ENCODE measurements at places on chromosomes 5 and 9.

GRCh38 chr5:96968614-96969013 lies 32.7 kb downstream of the LNPEP start:
- DNase-seq: no peak

DNA sequence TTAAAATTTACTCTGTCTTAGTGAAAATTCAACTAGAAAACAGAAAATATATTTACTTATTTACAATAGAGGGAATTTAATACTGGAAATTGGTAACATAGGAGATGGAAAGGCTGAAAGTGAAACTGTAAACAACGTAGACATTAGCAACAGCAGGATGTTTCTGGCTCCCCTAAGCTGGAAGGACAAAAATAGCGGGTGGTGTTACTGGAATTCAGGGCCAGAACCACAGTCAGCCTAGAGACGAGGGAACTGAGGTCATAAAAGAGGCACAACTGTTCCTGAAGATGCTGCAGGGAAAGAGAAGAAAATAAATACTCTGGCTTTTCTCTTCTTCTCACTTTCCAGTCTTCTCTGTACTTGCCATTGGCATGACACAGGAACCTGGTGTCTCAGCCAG lies 80.4 kb upstream of the NIPBL start:
- no peak for DNase-seq

DNA sequence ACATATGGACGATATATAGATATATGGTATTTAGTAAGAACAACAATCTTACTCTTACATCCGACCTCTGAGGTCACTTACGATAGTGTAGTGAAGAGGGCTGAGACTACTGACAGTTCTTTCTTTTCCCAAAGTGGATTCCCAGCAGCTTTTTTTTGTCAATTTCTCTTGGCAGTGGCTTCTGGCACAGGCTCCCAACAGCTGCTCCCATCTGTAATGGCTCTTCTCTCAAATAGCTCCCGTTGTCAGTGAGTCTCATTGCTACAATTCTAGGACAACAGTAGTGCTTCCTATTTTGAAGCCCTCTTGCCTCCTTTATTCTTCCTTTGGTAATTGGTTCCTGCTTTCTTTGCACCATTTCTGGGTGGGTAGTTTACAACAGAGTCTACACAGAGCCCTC lies 68.4 kb downstream of the SLC25A46 start:
- DNase-seq: no peak

GRCh38 chr5:96459313-96460121 lies 26.5 kb upstream of the PCSK1 start:
- DNase-seq: peak; percentile 54

DNA sequence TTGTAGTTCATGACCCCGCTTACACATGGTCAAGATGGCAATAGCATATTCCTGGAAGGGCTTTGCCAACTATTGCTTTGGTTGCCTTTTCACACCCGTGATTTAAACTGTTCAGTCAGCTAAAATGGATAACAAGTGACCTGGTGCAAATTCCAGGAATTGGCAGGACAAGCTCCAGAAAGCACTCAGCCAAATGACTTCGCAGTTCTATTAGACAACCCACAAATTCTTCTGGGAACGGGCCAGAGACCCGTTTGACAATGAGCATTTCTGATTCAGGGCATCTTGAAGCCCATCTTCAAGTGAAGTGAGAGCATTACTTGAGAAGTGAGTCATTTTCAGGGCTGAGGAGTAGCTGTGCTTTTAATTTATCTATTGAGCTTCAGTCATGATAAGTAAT lies 165.0 kb downstream of the DROSHA start:
- no peak for DNase-seq

GRCh38 chr9:35605351-35606137 lies 482 bp downstream of the TESK1 start:
- DNase-seq: no peak

GRCh38 chr5:79990598-79991507 lies at the start of gene MTX3:
TSS of gene MTX3 (minus strand) at chr5:79991262. CDS start at chr5:79991238, 24 bp downstream.
- DNase-seq: peak; percentile 8

- DNase-seq: no peak
Observed at GRCh38 chr9:18256568-18256967, 217.4 kb upstream of the ADAMTSL1 start.

GRCh38 chr5:133297293-133297692 lies 245.5 kb downstream of the HSPA4 start:
- no peak for DNase-seq

GRCh38 chr5:153835891-153836515 lies 202.7 kb downstream of the FAM114A2 start:
- no peak for DNase-seq

DNA sequence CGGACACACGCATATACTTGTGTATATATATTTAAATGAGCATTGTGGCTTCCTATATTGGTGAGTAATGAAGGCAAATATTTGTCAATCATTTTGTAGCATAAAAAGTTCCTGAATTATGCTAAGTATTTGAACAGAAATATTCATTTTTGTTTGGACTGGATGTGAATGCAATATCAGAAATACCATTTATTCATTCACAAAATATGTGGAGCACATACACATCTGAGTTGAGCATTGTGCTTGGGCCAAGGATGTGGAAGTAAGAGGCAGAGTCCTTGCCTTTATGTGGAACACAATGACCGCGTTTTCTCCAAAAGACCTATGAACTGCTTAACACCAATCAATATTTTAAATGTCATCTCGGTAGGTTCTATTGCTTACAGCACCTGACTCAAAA lies 1086.5 kb downstream of the NR2F1-AS1 start:
- DNase-seq: no peak

GRCh38 chr5:604391-604831 lies 7.7 kb upstream of the CEP72 start:
- DNase-seq: no peak

DNA sequence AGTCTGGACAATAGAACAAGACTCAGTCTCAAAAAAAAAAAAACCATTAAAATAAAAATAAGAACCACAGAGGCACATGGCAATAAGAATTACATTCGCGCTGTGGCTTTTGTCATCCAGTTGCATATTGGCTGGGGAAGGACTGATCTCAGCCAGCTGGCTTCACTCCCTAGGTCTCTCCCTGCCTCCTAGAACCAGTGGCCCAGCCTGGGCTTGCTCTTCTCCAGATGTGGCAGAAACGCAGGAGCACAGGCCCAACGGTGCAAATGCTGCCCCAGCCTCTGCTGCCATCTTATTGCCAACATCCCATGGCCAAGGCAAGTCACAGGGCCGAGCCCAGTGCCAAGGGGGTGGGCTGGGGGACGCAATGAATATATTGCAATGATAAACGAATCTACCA lies 37.0 kb downstream of the NKX2-5 start:
- DNase-seq: no peak

- no peak for DNase-seq
Observed at GRCh38 chr5:148179234-148179824, 11.0 kb downstream of the SPINK14 start.

- DNase-seq: no peak
Observed at GRCh38 chr5:25763781-25764180, 1119.0 kb upstream of the CDH10 start.

GRCh38 chr5:133827830-133828229 lies 140.6 kb downstream of the C5orf15 start:
- no peak for DNase-seq

DNA sequence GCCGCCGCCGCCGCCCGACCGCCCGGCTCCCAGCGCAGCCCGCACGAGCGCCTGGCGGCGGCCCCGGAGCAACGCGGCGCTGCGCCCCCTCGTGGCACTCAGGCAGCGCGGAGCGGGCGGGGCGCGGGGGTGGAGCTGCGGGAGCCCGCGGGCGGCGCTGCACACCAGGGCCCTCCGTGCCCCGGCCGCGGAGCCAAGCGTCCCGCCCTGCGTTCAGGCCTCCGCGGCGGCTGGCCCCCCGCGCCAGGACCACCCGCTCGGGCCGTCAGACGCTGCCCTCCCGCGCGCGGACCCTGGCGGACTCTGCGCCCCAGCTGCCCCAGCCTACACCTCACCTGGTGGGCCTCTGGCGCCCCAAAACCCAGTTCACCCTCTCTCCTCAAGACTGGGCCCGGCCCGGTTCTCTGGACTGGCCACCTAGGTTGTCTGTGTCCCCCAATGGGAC lies at the start of gene RASGEF1C:
TSS of gene RASGEF1C (minus strand) at position 75 of the 445 bp plus-strand sequence. CDS start 71,159 bp downstream, outside the sequence.
- DNase-seq: no peak

DNA sequence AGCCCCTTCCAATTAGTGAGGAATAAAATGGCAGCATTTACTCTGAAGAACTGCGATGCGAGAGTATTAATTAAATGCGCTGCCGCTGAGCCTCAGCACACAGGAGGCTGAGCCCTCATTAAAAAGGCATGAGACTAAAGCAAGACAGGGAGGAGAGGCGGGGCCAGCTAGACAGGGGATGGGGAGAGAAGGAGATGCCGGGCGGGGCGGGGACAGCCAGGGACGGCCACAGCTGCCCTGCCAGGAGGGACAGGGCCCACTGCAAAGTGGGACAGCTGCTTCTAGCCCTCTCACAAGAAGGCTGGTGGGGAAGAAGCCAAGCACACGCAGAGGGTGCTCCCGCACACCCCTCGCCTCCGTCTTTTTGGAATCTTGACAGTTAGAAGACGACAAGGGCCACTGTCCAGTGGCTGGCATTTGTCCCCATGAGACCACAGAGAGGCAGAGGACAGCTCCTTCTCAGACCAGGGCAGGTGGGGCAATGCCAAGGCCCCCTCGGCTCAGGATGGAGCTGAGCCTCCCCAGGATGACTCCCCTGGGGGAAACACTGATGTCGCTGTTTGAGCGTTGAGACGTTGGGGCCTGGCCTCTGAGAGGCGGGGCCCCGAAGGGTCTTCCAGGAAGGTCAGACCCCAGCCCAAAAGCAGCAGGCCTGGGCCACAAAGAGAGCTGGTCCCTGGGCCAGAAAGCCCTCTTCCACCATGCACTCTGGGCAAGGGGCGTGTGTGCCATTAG lies 26.9 kb downstream of the ADAMTS2 start:
- DNase-seq: no peak

DNA sequence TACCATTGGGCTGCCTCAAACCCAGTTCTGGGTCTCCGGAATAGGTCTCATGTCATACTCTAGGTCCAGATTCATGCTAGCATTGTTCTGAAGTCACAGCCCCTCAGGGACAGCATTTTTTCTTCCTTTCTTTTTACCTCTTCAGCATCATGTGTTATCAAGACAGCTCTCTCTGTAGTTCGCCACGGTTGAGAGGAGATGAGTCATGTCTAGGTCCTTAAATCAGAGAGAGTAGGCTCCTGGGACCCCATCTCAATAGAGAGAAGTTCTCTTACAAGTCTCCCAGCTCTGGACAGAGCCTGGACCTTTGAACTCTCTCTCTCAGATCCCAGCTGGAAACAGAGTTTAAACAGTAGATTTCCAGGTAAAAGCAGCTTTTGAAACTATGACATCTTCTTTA lies 332.4 kb upstream of the CD180 start:
- DNase-seq: no peak

- DNase-seq: no peak
Observed at GRCh38 chr5:174453690-174454089, 270.7 kb upstream of the MSX2 start.

DNA sequence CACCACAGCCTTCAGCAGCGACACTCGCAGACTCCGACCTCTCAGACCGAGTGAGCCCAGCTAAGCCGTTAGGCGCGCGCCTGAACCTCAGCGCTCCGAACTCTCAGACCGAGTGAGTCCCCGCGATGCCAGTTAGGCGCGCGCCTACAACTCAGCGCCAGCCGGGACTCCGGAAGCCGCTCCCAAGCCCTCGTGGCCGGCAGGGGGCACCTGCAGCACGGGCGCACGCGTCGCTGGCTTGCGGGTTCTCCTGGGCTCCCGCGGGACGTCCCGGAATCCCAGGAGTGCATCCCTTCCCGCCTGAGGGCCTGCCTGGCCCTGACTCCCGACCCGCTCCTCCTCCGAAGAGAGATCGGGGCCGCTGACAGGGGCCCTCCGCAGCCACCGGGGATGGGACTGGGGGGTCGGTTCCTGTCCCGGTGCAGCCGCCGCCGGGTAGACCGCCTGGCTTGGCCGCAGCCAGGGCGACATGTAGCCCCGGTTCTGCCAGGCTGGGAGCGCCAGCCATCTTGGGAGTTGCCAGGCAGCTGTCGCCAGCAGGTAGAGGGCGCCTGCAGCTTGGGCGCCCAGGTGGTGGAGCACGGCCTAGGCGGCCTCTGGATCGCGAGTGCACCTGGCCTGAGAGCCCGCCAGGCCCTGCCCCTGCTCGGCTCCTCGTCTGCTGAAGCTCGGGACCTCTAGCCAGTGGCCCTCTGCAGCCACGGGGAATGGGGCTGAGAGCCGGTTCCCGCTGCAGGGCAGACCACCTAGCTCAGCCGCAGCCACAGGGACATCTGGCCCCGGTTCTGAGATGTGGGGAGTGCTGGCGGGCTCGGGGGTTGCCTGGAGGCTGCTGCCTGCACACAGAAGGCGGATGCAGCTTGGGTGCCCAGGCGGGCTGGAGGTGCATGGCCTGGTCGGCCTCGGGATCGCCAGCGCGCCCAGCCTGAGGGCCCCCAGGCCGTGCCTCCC lies at the start of gene ANKRD18A:
TSS of gene ANKRD18A (minus strand) at position 114 of the 951 bp plus-strand sequence. CDS start 311 bp downstream, outside the sequence.
- DNase-seq: no peak

GRCh38 chr9:116274293-116274692 lies 120.7 kb downstream of the PAPPA start:
- DNase-seq: no peak

DNA sequence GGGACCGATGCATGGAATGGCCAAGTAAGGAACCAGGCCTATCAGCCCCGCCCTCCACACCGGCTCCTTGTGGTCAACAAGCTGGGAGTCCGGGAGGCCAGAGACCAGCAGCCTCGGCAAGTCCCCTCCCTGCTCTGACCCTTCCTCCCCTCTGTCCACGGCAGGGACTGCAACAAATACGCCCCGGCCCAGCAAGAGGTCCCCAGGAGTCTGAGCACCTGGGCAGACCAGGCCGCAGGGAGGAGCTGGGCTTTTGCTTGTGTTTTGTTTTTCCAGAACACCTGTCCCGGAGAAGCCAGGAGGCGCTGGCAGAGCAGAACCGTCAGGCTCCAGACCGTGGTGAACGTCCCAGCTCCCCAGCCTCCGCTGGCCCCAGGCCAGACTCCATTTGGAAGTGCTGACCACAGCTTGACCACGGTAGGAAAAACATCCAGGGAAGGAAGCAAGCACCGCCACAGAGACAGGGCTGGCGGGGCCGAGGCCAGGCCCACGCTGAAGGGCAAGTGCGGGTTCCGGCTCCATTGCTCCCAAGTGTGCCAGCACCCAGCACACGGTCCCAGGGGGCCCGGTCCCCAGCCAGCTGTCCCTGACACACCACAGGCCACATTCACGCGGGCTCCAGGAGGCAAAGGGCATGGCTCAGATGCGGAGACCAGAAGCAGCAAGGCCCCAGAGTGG lies 56.7 kb downstream of the VAV2 start:
- no peak for DNase-seq

DNA sequence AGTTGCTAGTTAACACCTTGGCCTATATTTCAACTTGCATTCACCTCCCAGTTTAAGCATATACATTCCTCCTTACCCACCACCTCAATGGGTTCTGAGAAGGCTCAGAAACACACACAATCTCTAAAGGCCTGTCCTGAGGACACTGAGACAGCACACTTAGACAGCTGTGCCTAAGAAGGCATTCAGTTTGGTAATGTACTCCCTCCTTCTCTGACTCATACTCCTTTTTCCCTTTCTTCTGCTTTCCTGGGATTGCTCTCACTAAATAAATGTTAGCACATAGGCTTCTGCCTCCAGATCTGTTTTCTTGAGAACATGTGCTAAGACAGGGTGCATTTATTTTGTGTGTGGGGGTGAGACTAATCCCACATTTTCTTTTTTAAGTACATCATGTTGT lies 456.8 kb upstream of the CDH6 start:
- DNase-seq: no peak

All from NCI-H1417 treated with DMSO at 0.1 percent for 48 hours (cell line).